A549 treated with Hydrocortisone at 1 μM for 4 hours (cell line): ENCODE measurements at places on chromosomes 7 and 10. TPM values are rescaled to one million over a fixed set of nuclear protein-coding genes. Genes with fewer than 3 reads are reported as not detected.

ANKRD7 gene
- 0.09 to 0.32 TPM (median 0.25 TPM) in 4 of 5 replicates, not detected in the other for total RNA-seq

LLCFC1 gene
- not detected in 5 replicates for total RNA-seq

PTPRN2 gene
- total RNA-seq = 0.77 to 1.1 TPM (median 0.97 TPM) in 5 replicates

FRMPD2 gene
- 0.07 to 0.15 TPM (median 0.13 TPM) in 3 of 5 replicates, not detected in the others for total RNA-seq

TAC1 gene
- total RNA-seq = not detected in 5 replicates

OR2A12 gene
- not detected in 5 replicates for total RNA-seq

MPP7 gene
- total RNA-seq = 0.10 to 0.13 TPM (median 0.10 TPM) in 5 replicates

OAT gene
- 63.6 to 105 TPM (median 73.9 TPM) in 5 replicates for total RNA-seq

ARHGEF5 gene
- 2.5 to 2.9 TPM (median 2.7 TPM) in 5 replicates for total RNA-seq
